ENCODE measurements at places on chromosomes 3 and 15. TPM values are rescaled to one million over a fixed set of nuclear protein-coding genes. Genes with fewer than 3 reads are reported as not detected.

Gene GOLGA8T
- not detected for total RNA-seq

Gene CCR9
- total RNA-seq, result not detected

DNA sequence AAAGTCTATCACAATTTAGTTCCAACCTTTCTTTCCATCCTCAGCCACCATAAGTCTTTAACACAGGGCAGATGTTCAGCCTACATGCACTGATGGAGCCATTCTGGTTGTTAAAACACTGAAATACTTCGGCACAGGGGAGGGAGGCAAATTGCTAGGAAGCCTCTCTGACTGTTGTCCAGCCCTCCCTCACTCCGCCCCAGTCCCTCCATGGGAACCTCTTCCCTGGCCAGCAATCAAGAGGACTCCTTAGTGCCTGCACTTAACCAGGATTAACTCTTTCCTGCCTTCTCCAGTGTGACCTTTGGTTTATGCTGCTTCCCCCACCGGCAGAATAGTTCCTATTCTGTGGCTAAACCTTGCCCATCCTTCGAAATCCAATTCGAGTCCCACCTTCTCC, 47.0 kb upstream of the USP3 start:
- no peak for DNase-seq

Gene CLDN18
- total RNA-seq, result not detected

GRCh38 chr15:62787401-62787800, 255.1 kb upstream of the TPM1 start:
- no peak for DNase-seq

Gene IMPG2
- total RNA-seq, result 0.09 TPM

DNA sequence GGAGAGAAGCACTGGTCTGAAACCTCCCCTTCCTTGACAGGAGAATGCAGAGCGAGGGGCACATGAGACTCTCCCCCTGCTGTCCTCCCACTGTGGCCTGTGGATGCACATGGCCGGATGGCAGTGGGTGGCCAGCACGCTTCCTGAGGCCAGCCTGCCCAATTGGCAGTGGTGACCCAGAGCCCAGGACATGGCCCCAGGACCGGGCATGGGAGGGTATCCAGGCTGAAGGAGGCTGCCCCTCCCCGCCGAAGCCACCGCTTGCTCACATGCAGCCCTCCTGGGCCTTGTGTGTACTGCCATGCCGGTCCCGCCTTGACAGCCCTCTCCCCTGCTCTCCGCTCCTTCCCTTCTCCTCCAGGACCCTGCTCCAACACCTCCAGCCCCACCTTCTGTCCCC, 100.9 kb downstream of the MEGF11 start:
- DNase-seq, result no peak

- DNase-seq, result no peak
These were observed 2.7 kb upstream of the DMXL2 start for GRCh38 chr15:51625236-51625635.

Gene PPARG
- 11.6 TPM for total RNA-seq

Gene MINAR1
- 0.38 TPM for total RNA-seq

DNA sequence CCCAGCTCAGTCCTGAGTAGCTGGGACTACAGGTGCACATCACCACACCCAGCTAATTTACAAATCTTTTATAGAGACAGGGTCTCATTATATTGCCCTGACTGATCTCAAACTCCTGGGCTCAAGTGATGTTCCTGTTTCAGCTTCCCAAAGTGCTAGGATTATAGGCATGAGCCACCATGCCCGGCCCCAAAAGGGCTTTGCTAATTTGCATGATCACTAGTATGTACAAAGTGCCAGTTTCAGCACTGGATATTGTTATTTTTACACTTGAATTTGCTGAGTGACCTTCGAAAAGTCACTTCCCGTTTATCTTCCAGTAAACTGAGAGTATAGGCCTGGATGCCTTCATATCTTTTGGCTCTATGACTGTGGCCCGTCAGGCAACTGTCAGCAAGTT, 12.2 kb downstream of the CLN6 start:
- no peak for DNase-seq

Gene PTH1R
- total RNA-seq, result 1.1 TPM

Gene CTXN2
- not detected for total RNA-seq

GRCh38 chr15:89026167-89026566, 62.1 kb upstream of the ABHD2 start:
- DNase-seq, result no peak

GRCh38 chr3:29283231-29284119, 2.6 kb downstream of the RBMS3 start:
- DNase-seq, result no peak

DNA sequence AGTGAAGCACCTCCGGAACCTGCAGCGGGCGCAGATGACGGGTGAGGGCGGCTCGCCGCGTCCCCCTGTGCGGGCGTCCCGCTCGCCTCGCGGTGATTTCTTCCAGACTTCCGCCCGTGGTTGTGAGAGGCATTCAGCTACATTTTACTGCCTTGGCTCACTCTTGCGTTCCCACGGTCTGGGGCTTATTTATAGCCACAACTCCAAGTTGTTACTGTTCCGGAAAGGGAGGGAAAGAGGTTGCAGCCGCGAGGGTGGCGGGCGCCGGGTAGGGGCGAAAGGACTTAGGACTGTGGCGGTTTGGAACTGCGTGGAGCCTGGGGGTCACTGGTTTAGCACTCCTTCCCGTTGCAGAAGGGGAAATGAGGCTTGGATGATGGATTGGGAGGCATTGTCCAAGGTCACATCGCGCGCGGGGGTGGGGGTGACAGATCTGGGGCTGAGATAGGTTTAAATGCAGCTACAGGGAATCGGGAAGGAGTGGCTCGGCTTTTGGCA, 1.1 kb downstream of the HES1 start:
- DNase-seq, result no peak

DNA sequence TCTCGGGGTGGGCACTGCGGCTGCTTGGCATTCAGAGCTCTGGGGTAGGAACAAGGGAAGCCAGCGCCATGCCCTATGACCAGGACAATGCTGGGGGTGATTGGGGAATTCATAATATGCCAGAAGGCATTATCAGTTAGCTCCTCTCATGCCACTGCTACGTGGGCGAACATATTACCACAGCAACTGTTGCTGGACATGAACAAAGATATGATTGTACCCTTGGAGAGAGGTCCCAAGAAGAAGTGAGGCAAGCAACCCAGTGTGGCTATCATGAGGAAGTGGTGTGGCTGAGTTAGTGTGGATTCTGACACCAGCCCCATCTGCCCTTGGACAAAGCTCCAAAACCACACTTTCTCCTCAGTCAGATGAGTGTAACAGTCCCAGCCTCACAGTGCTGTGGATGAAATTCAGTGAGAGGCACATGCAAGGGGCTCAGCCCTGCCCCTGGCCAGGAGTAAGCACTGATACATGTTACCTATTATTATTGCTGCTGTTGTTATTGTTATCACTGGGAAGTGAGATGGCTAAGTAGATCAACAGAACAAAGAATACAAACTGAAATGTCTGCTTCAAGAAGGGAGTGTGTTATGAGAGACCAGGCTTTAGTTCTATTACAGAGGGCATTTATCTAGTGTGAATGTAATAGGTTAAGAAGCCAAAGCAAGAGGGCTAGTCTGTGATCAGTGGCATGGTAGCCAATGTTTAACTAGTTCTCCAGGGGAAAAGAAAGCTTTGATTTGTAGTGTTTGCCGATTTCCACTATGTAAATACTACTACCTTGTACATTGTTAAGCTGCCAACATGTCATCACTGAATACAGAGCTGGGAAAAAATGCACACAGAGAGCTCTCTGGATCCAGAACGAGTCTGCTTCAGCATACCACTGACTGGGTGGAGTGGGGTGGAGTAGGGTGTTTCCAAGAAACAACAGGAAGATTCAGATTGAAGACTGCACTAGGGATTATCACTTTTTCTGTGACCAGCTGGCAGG, 222.3 kb upstream of the EIF1B start:
- no peak for DNase-seq

- no peak for DNase-seq
These were observed 85.0 kb upstream of the P3H2 start for GRCh38 chr3:190205739-190206138.

Gene DLEC1
- total RNA-seq, result not detected

GRCh38 chr3:194272861-194273742, 78.0 kb downstream of the CPN2 start:
- no peak for DNase-seq

GRCh38 chr3:71724584-71725270, 475 bp downstream of the EIF4E3 start:
- no peak for DNase-seq

Gene BFSP2
- not detected for total RNA-seq

Gene CCR2
- total RNA-seq, result 0.40 TPM

Gene CX3CR1
- total RNA-seq, result not detected

GRCh38 chr3:173753593-173753992, 356.0 kb downstream of the NLGN1 start:
- DNase-seq, result no peak

DNA sequence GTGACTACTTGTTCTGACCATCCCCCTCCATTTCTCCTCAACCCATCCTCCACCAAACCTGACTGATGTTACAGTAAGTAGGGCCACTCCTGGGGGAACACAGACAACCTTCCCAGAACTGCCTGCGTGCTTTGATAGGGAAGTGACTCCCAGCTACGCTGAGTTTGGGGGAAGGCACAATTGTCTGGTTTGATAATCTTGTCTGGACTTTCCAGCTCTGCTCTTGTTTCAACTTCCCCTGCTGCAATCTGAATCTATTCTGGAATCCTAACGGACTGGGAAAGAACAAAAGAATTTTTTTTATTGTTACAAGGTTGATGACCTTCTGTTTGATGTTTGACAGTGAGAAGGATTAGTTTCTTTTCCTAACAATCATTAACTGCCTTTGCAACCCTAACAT, 895.6 kb downstream of the ROBO1 start:
- no peak for DNase-seq

Gene GSK3B
- 24.1 TPM for total RNA-seq

DNA sequence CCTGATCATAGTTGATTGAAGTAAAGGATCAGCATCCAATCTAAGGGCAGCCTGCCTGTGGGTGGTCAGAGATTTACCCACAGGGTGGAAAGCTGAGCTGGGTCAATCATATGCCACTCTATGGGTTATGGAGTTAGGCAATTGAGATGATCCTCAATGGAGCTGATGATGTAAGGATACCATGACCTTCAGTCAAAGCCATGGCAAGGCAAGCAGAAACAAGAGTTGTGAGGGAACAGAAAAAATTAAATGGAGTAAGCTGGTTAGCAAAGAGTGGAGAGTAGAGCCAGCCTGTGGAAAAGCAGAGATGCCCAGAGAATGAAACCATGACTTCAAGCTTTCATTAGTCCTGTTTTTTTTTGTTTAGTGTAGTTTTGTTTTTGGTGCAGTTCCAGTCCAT, 5.7 kb upstream of the IQGAP1 start:
- no peak for DNase-seq

DNA sequence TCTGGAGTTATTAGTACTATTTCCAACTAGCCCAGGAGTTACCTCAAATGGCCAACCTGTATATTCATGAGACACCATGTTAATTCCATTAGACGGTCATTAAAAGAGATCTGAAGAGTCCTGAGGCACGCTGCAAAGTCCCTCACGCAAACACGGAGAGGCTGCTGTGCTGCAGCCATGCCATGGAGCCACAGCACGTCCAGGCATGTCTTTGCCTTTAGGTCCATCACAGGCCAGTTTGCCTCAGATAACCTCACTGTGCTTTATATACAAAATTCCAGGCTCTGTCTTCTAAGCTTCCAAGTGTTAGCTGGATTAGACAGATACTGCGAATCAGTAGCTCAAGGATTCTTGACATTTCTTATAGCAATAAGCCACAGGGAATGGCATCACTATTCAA, 9.8 kb upstream of the PLAAT1 start:
- no peak for DNase-seq

- no peak for DNase-seq
These were observed 15.6 kb downstream of the NR1D2 start for GRCh38 chr3:23960649-23961048.

- no peak for DNase-seq
These were observed 163.2 kb upstream of the P2RY1 start for GRCh38 chr3:152671446-152672319.

GRCh38 chr15:52653431-52653964, 25.7 kb downstream of the ATOSA start:
- DNase-seq, result no peak

GRCh38 chr3:122409446-122409845, 6.4 kb downstream of the WDR5B start:
- no peak for DNase-seq

Gene PCSK6
- 13.8 TPM for total RNA-seq

- DNase-seq, result no peak
These were observed 33.7 kb downstream of the TJP1 start for GRCh38 chr15:29788433-29789034.

GRCh38 chr15:60673918-60674558, 195.1 kb upstream of the ICE2 start:
- DNase-seq, result no peak

GRCh38 chr3:20849975-20850374, 664.0 kb upstream of the SGO1 start:
- no peak for DNase-seq

Gene GPR62
- 0.38 TPM for total RNA-seq

DNA sequence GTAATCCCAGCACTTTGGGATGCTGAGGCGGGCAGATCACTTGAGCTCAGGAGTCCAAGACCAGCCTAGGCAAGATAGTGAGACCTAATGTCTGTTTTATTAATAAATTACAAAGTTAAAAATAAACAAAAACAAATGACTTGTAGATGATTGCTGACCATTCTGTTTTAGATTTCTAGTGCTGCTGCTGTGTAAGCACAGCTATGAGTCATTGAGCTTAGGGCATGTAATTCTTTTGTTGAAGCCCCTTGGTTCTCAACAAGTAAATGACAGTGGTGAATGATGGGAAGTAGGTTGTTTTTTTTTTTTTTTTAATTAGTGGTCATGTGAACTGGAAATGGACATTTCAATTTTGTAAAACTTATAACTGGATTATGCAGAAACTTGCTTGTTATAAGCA, 63.3 kb downstream of the LEO1 start:
- no peak for DNase-seq

GRCh38 chr3:161851941-161852566, 355.4 kb downstream of the OTOL1 start:
- no peak for DNase-seq

- DNase-seq, result no peak
These were observed 42.1 kb downstream of the CORO2B start for GRCh38 chr15:68620721-68621527.
